ENCODE measurements at places on chromosomes 3 and 15.

DNA sequence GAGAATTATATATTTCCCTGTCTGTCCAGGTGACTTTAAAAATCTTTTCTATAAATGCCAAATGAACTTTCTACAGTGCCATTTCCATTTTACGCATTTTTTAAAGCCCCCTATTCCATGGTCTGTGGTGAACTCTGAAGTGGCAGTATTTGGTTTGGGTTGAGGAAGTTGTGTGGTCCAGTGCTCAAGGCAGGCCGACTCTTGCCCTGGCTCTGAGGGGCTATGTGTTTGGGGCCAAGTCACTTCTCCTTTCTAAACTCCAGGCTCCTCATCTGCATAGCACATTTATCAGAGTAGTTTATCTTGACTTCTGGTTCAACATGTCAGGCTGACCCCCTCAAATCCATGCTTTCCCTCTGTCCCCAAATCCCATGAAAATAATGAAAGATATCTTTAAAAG is 14.1 kb downstream of the TTC21A start:
- no peak for DNase-seq

DNA sequence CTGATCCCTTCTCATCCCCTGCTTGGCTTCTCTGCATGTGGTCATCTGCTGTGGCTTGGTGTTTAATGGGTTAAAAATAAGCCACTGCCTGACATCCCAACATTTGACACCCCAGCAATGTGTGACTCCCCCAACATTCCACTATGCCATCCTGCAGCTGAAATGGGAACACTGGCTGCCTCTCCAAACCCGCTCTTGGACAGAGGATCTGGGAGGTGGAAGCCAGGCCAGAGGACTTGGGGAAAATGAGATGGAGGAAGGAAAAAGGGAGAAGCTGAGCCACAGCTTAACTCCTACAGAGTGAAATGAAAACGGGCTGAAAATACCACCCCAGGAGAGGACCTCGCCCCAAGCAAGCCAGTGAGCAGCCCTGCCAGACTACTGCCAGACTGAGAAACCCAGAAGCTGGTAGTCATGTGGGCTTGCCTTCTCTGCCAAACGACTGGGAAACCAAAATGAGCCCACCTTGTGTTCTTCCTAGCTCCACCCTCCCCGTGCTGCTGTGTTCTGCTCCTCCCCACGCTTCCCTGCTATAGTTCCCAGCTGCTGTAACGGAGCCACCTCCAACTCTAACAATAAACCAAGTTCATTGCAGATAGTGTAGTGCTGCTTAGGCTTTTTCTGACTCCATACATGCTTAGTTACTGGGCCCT is 13.7 kb downstream of the MAP1A start:
- DNase-seq: no peak

DNA sequence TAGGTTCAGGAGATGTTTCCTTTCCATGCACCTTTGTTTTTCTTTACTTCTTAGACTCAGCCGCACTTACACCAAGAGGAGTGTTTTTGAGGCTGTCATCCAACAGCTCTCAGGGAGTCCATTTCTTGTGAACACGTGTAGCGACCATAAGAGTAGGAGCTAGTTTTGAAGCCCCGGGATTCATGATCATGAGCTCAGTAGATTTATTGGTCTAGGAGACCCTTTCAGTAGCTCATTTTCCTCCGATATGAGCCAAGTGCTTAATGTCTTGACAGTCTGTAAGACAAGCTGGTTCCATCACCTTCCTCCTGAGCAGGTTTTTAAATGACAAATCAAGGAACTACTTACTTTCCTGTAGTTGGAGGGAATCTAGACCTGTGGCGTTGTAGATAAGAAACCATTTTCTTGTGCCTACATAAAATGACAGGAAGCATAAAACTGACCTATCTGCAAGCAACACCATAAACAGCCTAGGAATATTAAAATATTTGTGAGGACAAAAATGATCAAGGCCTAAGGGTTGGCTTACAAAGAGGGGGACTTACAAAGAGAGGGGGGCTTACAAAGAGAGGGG is 172.6 kb upstream of the BHLHE40 start:
- no peak for DNase-seq

DNA sequence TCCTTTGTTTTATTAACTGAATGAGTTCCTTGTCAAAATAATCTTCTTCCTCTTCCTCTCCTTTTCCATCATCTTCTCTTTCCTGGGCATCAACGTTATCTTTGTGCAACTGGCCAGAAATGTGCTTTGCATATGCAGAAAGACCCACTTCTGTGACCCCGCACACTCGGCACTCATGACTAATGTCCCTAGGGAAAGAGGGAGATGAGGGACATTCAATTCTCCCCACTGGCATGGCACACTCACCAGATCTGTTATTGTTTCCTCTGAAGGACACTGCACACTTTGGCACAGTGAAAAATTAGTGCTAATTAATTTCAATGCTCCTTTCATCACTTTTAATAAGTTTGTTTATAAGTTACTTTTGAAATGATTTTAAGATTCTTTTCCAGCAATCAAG is 34.0 kb downstream of the ZNF106 start:
- no peak for DNase-seq

- no peak for DNase-seq
Observed at GRCh38 chr3:102018551-102018950, 169.2 kb downstream of the NFKBIZ start.

- DNase-seq: no peak
Observed at GRCh38 chr15:51629612-51630011, 7.0 kb upstream of the DMXL2 start.

DNA sequence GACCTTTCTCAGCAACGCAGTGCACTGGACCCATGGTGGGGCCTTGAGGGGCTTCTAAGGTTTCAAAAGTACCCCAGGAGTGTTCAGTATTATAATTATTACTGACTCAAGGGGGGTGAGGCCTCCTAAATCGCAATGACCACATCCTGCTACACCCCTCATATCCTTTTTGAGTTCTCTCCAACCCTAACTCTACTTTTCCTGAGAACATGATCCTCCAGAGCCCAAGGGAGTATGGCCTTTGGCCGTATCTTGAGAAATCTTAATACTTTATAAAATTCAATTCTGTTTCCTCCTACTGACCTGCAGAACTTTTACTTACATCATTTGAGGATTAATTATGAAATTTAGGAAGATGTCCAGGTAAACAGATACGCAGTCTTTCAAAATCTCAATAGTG is 30.4 kb upstream of the RARRES1 start:
- DNase-seq: no peak

DNA sequence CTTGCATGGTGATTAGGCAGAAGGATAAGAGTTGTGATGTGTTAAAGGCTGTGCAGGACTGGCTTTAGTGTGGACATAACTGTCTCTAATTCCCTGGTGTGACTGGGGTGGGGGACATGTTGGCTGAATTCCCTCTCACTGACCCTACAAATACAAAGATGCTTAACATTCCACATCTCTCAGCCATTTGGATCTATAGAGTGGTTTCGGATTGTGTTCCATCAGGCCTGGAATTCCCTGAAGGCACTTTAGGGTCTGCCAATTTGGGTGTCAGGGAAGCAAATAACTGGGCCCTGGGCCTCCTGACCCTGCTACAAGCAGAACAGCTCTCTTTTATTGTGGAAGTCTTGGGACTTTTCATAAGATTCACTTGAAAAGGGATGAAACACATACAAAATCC is 56.2 kb downstream of the ARHGEF26 start:
- DNase-seq: no peak

DNA sequence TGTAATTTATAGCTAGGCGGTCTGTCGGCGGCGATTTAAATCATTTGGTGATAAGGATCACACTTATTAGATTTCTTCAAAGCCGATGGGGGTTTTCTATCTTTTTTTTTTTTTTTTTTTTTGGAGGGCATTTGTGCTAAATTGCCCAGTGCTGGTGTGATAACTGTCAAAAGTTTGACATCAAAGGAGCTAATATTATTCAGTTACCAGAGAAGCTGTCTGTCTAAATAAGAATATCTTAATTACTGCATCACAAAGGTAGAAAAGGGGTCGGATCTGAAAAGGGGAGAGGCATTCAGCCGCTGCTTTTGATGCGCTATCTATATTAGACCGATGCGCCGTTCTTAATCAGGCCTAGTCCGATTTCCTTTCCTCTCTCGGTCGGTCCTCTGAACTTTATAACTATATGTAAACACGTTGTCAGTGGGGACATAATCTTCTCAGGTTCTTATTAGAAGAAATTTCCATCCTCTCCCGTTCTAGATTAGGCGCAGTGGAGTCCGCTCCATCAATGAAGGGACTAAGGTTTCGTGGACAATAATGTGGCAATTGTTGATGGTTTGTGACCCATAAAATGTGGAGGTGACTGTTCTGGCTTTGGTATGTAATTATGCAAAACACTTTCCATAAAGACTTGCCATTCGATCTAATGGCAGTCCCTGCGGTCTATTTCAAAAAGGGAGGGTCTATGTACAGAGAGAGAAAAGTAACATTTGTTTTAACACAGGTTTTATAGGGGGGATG is 31.7 kb downstream of the NR2F2 start:
- no peak for DNase-seq

Measured in ascending aorta (tissue), 2 donors.